ENCODE measurements at places on chromosomes 5 and 9. TPM values are rescaled to one million over a fixed set of nuclear protein-coding genes. Genes with fewer than 3 reads are reported as not detected.

SCGB3A2 gene
- 0.17 TPM for polyA plus RNA-seq

KCNV2 gene
- not detected for polyA plus RNA-seq

- no peak for DNase-seq
These were observed 376.2 kb upstream of the WWC1 start for GRCh38 chr5:167915237-167915636.

DNA sequence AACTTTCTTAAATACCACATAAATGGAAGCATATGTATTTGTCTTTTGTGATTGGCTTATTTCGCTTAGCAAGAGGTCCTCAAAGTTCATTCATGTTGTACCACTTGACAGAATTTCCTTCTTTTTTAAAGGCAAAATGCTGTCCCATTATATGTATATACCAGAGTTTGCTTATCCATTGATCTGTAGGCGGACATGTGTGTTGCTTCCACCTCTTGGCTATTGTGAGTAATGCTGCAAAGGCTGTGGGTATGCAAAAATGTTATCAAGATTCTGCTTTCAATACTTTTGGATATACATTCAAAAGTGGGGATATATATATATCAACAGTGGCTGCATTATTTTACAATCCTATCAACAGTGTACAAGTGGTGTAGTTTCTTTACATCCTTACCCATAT, 271.0 kb downstream of the PRR16 start:
- no peak for DNase-seq

DNA sequence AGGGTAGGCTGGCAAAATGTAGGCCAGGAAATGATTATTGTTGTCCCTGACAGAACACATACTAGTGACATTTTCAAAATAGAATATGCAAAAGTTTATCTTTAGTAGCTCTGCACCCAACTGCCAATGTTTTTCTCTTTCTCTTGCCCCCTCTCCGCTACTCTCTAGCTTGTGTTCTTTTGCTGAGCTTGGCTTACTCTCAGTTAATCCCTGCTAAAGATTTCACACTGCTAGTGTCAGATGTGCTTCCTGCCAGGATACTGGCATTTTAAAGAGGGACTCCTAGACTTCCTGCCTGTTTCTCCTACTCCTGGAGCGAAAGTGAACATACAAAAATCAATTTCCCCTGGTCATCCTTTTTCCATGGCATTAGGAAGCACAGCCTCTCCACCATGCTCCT, 260.5 kb downstream of the ARRDC3 start:
- DNase-seq: no peak

- no peak for DNase-seq
These were observed 306.9 kb upstream of the C9orf72 start for GRCh38 chr9:27880156-27880555.

DNA sequence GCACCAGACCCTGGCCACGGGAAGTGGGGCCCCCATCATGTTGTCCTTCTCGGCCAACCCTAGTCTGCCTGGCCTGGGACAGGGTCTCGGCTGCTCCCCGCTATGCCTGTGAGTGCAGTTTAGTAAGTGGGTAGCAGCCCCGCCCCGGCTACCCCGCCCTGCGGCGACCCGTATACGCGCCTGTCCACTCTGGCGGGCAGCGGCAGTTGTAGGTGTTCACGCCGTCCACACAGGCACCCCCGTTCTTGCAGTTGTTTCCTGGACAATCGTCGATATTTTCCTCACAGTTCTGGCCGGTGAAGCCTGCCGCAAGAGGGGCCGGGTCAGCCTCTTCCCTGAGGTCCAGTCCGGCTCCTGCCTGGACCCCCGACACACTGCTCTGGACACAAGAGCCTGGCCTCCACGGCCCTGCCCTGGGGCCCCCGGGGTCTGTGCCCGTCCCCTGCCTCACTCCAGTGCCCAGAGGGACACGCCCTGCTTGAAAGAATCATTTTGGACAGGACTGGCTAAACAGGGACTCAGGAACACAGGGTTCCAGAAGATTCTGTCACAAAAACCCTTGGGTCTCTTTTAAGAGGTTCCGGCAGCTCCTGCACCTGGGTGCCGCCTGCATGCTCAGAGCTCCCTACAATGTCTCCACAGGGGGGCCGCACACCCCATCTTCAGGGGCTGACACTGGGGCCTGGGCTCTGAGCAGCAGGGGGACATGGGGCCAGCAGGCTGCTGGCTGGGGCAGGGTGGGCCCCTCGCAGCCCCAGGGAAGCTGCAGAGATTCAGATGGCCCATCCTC, 26.4 kb downstream of the NOTCH1 start:
- DNase-seq: no peak

GRCh38 chr9:135033487-135033886, 54.0 kb upstream of the OLFM1 start:
- peak; percentile 15 for DNase-seq

DNA sequence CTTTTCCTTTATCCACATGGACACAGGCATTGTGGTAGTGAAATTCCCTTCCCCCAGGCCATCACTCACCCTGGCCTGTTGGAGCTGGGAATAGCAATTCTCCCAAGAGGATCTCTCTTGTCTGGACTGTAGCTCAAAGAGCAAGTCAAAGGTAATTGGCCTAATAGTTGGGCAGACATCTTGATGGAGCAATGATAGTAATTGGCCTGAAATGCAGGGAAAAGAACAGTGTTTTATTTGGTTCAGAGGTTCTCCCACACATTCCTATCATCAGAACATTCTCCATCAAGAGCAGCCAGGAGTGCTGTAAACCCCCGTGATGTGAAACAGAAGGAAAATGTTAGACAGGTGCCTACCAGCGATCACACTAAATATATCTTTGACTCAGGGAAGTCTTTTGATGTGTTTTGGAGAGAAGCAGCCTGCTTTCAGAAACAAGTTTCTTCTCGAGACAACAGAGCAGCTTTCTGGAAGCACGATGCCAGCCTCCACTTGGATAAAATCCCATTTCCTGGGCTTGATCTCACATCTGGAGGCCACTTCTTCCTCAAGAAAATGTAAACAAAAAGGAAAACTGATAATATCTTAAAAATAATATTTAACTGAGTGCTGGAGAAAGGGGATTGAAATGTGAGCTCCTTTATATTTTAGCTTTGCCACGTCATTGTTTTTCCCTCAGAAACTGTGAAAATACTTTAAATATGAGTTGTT, 198.1 kb upstream of the WWC1 start:
- DNase-seq: no peak

- DNase-seq: no peak
These were observed 35.3 kb upstream of the MACIR start for GRCh38 chr5:103223031-103223955.

- peak; percentile 81 for DNase-seq
These were observed at the start of gene STX17 for GRCh38 chr9:99906403-99907207. Gene STX17, plus strand, starts transcription at chr9:99906654. Its CDS starts 8,586 bp downstream, at chr9:99915240.

- DNase-seq: no peak
These were observed 69.8 kb downstream of the KDM4C start for GRCh38 chr9:6827439-6828145.
